GDM1 (cell line): ENCODE measurements at places on chromosomes 1 and 21.
A peak's percentile ranks its signal among the peaks of the same experiment; 100 is the strongest.

GRCh38 chr1:19028110-19028509, 71.6 kb upstream of the IFFO2 start:
- DNase-seq = no peak

GRCh38 chr1:82752046-82752445, 951.3 kb downstream of the ADGRL2 start:
- DNase-seq = no peak

GRCh38 chr1:52368383-52369172, 2.6 kb upstream of the CC2D1B start:
- no peak for DNase-seq

GRCh38 chr21:42841156-42841915, 38.0 kb downstream of the WDR4 start:
- DNase-seq = no peak

DNA sequence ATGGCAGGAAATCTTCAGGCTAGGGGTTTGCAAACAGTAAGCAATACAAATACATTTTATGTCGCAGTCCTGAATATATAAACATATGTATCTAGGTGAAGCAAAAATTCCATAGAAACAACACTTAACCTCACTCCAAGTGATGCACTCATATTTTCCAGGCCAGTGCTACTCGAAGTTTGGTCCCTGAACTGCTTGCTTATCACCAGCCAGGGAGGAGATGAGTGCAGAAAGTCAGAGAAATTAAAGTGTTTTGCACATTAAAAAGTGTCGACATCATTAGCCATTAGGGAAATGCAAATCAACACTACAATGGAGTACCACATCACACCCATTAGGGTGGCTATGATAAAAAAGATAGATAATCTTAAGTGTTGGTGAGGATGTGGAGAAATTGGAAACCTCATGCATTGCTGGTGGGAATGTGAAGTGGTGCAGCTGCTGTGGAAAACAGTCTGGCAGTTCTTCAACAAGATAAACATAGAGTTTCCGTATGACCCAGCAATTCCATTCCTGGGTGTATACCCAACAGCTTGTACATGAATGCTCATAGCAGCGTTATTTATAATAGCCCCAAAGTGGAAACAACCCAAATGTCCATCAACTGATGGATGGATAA, 70.5 kb upstream of the CSF1 start:
- DNase-seq = no peak

GRCh38 chr1:100930494-100930893, 34.6 kb downstream of the SLC30A7 start:
- no peak for DNase-seq

- no peak for DNase-seq
Measured at GRCh38 chr1:34686531-34686930, 68.3 kb upstream of the GJB5 start.

GRCh38 chr1:221025956-221026355, 146.7 kb downstream of the HLX start:
- DNase-seq = no peak

DNA sequence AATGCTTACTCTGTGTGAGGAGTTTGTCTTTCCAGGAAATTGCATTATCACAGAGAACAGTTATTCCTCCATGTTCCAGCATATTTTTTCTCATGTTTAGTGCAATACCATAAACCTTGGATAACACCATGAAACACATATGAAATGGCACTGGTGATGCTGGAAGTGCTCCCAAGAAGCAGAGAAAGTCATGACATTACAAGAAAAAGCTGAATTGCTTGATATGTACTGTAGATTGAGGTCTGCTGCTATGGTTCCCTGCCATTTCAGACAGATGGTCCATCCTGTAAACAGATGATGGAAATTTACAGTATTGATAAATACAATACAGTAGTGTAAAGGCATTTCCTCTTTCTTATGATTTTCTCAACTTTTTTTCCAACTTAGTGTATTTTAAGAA, 422.1 kb downstream of the LRRIQ3 start:
- no peak for DNase-seq

GRCh38 chr1:108561689-108562326, 1.9 kb downstream of the EEIG2 start:
- peak; percentile 54 for DNase-seq

DNA sequence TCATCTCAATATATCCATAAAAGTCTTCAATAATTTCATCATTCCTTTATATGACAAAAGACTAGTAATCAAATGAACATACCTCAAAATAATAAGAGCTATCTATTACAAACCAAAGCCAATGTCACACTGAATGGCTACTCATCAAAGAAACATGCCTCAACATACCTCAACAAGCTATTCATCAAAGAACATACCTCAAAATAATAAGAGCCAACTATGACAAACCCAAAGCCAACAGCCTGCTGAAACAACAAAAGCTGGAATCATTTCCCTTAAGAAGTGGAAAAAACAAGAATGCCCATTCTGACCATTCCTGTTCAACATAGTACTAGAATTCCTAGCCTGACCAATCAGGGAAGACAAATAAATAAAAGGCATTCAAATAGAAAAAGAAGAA, 1373.7 kb downstream of the BRINP3 start:
- DNase-seq = no peak

- DNase-seq = no peak
Measured at GRCh38 chr1:209710847-209711246, 6.2 kb downstream of the HSD11B1 start.

- no peak for DNase-seq
Measured at GRCh38 chr1:14313731-14314431, 284.6 kb upstream of the KAZN start.

- DNase-seq = no peak
Measured at GRCh38 chr1:62727656-62728407, 39.6 kb upstream of the DOCK7 start.

DNA sequence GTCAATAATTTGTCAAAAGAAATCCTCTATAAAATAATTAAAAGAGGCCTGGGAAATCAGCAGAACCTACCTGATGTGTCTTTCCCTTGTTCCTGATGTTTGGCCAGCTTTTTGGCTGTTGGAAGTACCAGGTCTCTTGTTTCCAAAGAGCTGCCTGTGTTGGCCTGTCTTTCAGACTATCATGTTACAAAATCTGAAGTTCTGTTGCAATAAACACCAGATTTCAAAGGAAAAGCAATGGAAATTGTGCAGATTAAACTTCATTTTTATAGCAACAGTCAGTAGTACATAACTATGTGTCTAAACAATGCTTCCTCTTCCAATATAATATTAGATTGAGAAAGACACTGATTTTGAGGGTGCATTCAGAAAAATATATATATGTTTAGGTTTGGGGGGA, 647.2 kb upstream of the CXADR start:
- no peak for DNase-seq
